Activated CD4-positive, alpha-beta memory T cell treated with anti-CD3 and anti-CD28 coated beads, Interleukin-2, amount 10 ng/mL, durations not matched to agents 7 days and 5 days (primary cell): ENCODE measurements at places on chromosomes 12 and 14. TPM values are rescaled to one million over a fixed set of nuclear protein-coding genes. Genes with fewer than 3 reads are reported as not detected.

Gene SNAPC1
- total RNA-seq = 5.5 TPM

Gene RNF212B
- not detected for total RNA-seq

DNA sequence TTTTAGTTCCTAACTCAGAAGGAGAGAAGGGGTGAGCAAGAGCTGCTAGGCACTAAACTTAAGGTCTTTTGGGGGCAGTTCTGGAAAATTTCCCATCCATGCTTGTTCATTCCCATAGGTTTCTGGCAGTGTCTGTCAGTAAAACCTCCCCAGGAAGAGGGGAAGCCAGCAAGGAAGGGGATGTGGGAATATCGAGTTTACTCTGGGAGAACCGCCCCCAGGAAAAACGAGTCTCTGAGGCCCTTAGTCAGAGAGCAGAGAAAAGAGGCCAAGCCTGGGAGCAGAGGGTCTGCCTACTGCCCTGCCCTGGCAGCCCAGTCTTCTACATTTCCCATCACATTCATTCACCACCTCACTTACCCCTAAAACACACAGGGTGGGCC is 55.9 kb downstream of the TMCC3 start:
- DNase-seq = no peak

GRCh38 chr12:50613463-50613862 is 108.7 kb downstream of the DIP2B start:
- DNase-seq = no peak

Gene KCTD10
- 45.2 TPM for total RNA-seq

Gene INHBE
- total RNA-seq = not detected
